Urinary bladder (tissue), 4 donors: ENCODE measurements at places on chromosomes 5 and 9.

GRCh38 chr5:135489466-135490244 is 37.5 kb upstream of the TIFAB start:
- no peak for DNase-seq

GRCh38 chr5:108315829-108316228 is 66.1 kb downstream of the FBXL17 start:
- no peak for DNase-seq

DNA sequence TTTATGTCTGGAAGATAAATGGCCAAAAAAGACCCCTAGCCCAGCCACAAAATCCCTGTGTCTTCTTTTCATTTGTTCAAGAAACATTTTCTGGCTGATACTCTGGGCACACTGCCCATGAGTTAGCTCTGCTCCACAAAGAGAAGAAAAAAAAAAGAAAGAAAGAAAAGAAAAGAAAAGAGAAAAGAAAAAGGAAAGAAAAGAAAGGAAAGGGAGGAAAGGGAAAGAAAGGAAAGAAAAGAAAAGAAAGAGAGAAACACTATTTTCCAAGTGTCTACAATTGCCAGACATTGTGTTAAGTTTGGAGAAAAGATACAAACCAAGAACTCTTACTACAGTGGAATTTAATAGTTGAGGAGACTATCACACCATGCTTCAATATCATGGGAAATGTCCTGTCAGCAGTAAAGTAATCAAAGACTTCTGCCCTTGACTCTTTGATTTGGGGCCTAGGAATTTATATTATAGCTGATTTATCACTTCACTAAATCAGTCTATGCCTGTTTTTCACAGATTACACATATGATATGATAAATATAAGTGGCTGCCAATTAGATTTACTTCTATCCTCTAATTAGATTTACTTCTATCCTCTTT is 3.0 kb downstream of the TRMO start:
- DNase-seq, result no peak

DNA sequence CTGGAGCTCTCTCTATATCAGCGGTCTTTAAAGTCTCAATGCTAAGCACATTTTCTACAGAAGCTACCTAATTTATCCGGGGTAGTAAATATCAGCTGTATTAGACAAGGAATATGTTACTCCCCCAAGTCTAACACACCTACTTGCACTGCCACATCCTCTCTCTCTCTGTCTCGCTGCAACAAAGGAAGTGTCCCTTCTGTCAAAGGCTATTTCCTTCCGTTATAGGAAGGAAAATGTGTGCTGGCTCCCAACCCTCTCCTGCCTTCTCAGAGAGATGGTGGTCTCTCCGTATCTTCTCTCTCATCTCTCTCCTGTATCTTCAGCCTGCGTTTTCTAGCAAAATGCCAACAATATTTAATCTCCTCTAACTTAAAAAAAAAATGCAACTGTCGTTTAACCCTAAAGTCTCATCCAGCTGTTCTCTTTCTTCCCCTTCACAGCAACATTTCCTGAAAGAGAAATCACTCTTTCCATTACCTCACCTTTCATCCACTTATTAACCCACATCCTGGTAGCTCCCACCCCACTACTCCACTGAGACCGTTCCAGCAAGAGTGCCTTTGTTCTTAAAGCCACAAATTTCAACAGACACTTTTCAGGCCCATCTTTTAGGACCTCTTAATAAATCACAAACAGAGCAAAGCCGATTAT is 2.3 kb downstream of the TTF1 start:
- DNase-seq, result no peak

- no peak for DNase-seq
Observed at GRCh38 chr5:172717481-172718195, 53.4 kb downstream of the DUSP1 start.

GRCh38 chr9:121350993-121351561 is 19.0 kb downstream of the STOM start:
- peak; percentile 76 for DNase-seq

DNA sequence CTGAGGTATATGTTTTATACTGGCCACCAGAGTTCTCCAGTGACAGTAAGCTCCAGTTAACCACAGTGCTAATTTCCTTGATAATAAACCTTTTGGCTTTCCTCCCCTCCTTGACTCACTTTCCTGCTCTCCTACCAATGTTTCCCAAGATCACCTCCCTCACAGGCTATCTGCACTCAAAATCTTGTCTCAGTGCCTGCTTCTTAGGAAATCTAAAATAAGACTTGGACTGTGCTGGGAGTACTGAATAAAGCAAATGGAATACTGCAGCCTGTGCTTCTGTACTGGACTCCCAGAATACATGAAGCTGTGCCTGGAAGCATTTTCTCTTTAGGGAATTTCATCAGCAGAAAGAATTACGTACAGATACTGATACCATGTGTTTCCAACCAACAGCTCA is 1.7 kb upstream of the DCP2 start:
- DNase-seq, result no peak

DNA sequence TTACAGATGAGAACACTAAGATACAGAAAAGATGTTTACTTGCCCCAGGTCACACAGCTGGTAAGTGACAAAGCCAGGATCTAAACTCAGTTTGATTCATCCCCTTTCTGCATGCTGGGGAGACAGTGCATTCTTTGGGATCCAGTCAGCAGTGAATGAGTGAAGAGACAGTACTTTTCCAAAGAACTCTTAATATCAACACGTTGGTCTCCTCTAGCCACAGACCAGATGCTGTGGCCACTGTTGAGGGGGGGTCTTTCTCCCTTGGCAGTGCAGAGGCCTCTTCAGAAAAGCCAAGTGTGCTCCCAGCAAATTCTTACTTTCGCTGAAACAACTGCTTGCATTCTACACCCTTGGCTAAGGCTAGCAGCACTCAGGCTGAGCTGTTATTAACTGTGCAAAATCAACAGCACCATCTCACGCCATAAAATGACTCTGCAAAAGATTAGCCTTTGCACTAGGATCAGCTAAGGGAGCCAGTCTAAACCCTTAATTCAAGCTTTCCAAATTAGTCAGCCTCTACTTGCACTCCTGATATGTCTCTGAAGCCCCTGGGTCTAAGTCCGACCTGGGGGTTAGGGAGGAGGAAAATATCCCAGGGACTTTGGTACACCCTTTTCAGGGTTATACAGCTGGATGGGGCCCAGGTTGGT is 4.8 kb upstream of the TMEM171 start:
- DNase-seq, result no peak

DNA sequence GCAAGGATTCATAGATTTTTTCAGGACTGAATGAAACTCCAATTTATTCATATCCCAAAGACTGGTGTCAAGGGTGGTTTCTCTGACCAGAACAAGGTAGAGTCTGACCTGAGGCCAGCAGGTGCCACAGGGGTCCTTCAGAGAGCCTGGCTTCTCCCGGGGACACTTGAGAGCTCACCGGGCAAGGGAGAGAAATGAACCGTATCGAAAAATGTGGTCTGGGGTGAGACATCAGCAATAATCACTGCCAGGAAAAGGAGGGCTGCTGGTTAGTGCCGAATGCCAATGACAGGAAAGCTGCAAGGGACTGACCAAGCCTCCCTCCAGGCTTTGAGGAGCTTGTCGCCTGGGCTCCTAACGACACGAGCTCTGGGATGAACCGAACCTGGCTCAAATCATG is 142.7 kb downstream of the TTLL11 start:
- DNase-seq, result no peak

GRCh38 chr9:16272776-16273175 is 597.7 kb downstream of the BNC2 start:
- DNase-seq, result no peak
